ENCODE measurements at places on chromosomes 16 and 17.

GRCh38 chr16:21610766-21611165, 11.4 kb downstream of the METTL9 start:
- DNase-seq = no peak

GRCh38 chr17:48228720-48229119, 121.2 kb downstream of the SNX11 start:
- no peak for DNase-seq

GRCh38 chr16:24681793-24682192, 47.7 kb upstream of the TNRC6A start:
- no peak for DNase-seq

- DNase-seq = no peak
Measured at GRCh38 chr17:79570653-79571052, 40.2 kb downstream of the RBFOX3 start.
